Osteocyte (in vitro differentiated cells): ENCODE measurements at places on chromosomes 7 and 10.

GRCh38 chr7:744854-745430 lies 17.9 kb upstream of the PRKAR1B start:
- no peak for DNase-seq

GRCh38 chr10:30813872-30814481 lies 184.4 kb upstream of the LYZL2 start:
- DNase-seq = no peak

- DNase-seq = no peak
These were observed 145.7 kb upstream of the SH2B2 start for GRCh38 chr7:102140952-102141370.

DNA sequence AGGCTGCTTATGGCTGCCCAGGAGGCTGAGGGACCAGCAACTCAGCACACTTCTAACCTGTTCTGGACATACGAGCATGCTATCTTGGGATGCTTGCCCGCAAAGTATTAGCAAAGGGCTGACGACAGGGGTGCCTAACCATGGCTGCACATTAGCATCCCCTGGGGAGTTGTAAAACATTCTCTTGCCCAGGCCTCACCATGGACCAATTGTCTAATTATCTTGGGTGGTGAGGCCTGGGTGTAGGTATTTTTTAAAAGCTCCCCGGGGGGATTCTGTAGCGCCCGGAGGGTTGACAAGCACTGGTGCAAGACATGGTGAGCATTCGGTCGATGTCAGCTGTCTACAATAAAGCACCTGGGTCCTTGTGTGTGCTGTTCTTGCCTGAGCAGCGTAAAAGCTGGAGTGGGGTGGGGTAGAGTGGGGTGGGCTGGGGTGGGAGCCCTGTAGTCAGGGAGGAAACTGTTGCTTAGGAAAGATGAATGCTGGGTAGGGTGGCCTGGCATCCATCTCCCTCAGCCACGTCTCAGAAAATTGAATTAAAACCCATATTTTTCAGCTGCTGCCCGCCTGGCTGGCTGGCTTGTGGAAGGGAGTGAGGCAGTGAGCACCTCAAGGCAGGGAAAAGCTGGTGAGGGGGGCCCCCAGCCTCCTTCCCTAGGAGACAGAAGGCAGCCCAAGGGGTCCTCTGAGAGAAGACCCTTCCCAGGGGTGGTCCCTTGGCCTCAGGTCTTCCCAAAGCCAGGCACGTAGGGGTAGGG lies 2.9 kb upstream of the ADCYAP1R1 start:
- DNase-seq = no peak

DNA sequence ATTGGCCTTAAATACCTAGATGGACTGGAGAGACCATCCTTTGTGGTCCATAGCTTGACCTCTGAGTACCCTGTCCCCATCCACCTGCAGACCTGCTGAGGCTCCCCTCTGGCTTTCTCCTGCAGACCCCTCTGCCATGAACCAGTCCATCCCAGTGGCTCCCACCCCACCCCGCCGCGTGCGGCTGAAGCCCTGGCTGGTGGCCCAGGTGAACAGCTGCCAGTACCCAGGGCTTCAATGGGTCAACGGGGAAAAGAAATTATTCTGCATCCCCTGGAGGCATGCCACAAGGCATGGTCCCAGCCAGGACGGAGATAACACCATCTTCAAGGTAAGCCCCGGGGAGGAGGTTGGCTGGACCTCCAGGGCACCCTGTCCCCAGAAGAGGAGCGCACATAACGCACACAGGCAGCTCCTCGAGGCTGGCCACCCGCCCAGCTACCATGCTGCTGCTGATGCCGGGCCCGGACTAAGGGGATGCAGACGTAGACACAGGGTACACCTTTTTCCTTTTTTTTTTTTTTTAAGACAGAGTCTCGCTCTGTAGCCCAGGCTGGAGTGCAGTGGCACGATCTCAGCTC lies 4.3 kb downstream of the IRF5 start:
- no peak for DNase-seq

- no peak for DNase-seq
These were observed 102.7 kb downstream of the CUBN start for GRCh38 chr10:17026686-17027485.

DNA sequence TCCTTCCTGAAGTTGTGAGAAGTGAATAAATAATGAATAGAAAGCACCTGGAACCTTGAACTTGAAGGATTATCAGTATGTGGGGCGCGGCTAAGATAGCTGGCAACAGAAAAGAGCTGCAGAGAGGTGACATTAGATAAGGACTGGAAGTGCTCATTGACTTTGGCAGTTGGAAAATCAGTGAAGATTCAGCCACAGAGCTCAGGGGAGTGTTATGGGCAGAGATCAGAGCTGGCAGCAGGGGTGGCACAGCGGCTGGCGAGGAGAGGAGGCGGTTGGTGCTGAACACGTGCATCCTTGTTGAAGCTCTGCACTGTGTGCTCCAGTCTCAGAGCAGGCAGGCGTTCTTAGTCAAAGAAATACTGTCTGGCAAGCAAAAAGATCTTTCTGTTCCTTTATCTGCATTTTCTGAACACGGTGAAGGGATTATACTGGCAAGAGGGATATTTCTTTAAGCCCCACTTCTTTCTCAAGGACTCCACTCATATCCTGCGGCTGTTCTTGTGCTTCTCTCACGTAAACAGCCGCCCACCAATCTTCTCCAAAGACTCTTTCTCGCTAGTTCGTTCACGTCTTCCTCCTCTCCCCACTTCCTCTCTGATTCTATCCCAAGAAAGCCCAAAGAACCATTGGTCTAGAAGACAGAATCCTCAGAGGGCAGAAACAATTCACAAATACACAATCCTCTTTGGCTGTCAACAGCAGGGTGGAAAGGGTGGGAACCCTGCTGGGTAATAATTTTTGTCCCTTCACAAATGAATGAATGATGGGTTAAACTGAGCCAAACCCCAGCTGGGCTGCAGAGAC lies 38.6 kb upstream of the ADD3 start:
- DNase-seq = no peak

- DNase-seq = no peak
These were observed 213.1 kb upstream of the FRMD4A start for GRCh38 chr10:14543904-14544210.

GRCh38 chr7:13117592-13117991 lies 430.2 kb downstream of the ARL4A start:
- DNase-seq = no peak

DNA sequence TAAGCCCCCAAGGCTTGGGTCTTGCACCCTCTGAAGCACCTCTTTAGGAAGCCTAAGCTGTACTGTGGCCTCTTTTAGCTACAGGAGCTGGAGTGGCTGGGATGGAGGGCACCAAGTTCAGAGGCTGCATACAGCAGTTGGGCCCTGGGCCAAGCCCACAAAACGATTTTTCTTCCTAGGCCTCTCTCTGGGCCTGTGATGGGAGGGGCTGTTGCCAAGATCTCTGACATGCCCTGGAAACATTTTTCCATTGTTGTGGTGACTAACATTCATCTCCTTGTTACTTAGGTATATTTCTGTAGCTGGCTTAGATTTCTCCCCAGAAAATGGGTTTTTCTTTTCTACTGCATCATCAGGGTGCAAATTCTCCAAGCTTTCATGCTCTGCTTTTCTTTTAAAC lies 375.7 kb upstream of the NPSR1 start:
- no peak for DNase-seq

DNA sequence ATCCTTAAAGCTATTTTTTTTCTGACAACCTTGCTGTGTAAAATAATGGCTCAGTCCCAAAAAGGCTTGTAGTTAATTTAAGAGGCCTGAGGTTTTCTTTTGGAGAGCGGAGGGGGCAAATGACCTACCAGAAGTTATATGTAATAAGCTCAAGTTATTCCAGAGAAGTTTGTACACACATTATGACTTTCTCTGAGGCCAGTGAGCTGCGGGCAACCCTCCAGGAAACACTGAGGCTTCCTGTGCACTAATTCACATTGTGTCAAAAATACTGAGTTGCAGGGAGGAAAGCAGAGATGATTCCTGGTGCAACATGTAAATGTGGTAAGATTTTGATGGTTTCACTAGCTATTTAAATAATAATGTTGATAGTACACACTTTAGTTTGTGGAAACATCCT lies 188.6 kb downstream of the DIP2C start:
- no peak for DNase-seq

DNA sequence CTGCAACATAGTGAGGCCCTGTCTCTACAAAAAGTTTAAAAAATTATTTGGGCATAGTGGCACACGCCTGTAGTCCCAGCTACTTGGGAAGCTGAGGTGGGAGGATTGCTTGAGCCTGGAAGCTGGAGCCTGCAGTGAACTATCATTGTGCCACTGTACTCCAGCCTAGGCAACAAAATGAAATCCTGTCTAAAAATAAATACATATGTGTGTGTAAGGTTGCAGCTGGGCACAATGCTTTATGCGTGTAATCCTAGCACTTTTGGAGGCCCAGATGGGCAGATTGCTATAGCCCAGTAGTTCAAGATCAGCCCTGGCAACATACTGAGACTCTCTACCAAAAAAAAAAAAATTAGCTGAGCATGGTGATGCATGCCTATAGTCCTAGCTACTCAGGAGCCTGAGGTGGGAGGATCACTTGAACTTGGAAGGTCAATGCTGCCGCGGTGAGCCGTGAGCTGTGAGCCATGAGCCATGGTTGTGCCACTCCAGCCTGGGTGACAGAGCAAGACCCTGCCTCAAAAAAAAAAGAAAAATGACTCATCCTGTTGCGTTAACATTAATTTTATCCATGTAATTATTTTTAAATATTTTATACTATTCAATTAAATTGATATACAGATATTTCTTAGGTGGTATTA lies 38.3 kb downstream of the CCAR1 start:
- peak; percentile 17 for DNase-seq

DNA sequence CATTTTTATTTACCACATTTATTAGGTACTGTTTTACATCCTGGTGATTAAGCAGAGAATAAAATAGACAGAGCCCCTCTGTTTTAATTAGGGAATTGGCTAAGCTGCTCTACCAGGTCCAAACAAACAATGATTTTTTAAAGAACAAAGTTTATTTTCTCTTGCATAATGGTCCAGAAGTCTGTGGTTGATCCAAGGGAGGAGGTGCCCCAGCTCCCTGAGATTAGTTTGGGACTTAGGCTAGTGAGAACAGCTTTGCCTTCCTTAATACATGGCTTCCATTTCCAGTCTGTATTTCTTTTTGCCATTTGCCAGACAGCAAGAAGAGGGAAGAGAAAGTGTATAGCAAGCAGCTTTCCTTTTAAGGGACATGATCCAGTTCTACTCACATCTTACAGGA lies 2.9 kb upstream of the MIOS start:
- no peak for DNase-seq

- no peak for DNase-seq
These were observed 194.1 kb downstream of the DGKI start for GRCh38 chr7:137652721-137653120.

DNA sequence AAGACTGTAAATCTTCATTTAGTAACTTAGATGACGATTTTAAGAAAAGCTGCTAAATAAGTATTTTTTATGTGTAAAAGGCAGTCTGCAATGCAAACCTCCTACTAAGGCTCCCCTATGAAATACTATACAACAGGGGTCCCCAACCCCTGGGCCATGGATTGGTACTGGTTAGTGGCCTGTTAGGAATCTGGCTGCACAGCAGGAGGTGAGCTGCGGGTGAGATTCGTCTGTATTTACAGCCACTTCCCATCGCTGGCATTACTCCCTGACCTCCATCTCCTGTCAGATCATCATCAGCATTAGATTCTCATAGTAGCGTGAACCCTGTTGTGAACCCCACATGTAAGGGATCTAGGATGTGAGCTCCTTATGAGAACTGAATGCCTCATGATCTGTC lies 580.4 kb downstream of the MAGI2 start:
- no peak for DNase-seq

GRCh38 chr10:67603086-67603485 lies 92.9 kb downstream of the CTNNA3 start:
- no peak for DNase-seq

GRCh38 chr10:44437840-44438511 lies 53.1 kb upstream of the CXCL12 start:
- no peak for DNase-seq

DNA sequence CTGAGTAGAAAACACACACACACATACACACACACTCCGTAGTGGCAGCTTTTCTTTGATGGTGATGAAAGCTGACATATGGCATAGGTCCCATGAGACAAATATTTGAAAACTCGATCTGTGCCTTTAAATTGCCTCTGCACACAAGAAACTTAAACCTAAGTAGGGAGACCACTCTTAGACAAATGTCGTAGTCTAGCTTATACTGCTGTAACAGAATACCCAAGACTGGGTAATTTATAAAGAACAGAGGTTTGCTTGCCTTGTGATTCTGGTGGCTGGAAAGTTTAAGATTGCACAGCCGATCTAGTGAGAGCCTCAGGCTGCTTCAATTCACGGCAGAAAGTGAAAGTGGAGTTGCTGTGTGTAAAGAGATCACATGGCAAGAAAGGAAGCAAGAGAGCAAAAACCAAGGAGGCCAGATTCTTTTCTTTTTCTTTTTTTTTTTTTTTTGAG lies 489.4 kb upstream of the SORCS1 start:
- no peak for DNase-seq

GRCh38 chr7:88092676-88092999 lies 127.2 kb downstream of the SRI start:
- DNase-seq = no peak

GRCh38 chr10:33478675-33479125 lies 144.2 kb upstream of the NRP1 start:
- no peak for DNase-seq

DNA sequence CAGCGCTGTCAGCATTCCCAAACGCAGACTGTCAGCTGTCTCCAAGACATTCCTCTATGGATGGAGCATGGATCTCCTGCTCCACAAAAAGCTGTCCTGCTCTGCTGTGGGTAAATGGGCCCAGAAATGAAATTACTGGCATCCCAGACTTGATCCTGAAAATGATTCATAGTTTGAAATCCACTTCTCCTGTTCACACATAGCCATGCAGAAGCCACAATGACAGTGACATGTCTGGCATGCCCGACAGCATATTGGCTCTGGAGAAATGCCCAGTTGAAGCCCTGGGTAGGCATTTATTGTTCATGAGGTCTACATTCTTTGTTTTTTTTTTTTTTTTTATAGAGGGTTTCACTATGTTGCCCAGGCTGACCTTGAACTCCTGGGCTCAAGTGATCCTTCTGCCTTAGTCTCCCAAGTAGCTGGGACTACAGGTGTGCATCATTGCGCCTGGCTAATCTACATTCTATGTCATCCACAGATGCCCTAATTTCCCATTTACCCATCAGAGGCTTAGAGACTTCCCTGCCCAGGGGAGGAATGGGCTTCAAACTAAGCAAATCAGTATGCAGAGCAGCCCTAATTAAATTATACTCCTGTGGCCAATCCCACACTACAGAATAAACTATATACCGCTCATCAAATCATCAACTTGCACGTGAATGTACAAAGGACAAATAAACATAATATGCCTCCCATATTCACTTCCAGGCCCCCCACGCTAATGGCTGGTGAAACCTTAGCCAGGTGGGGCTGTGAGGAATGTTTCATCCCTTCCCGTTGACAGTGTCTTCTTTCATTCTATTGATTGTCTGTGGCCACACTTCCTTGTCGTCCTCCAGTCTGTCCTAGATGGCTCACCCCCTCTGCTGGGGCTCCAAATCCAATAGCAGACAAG lies 61.8 kb upstream of the EEPD1 start:
- DNase-seq = no peak
